ENCODE measurements at places on chromosomes 4 and X. TPM values are rescaled to one million over a fixed set of nuclear protein-coding genes. Genes with fewer than 3 reads are reported as not detected.

TECRL gene
- total RNA-seq: not detected

UGT2B11 gene
- not detected for total RNA-seq

PPEF2 gene
- 0.11 TPM for total RNA-seq

SLC26A1 gene
- total RNA-seq: not detected

POU4F2 gene
- not detected for total RNA-seq

NLGN4X gene
- not detected for total RNA-seq

ATP1B4 gene
- not detected for total RNA-seq

GRCh38 chr4:111678908-111679307, 466.3 kb upstream of the FAM241A start:
- H3K4me3 ChIP-seq: no peak overlapping the region
- no peaks in the 10 kb centered on the region for H3K27me3 ChIP-seq
- no peaks in the 10 kb centered on the region for H3K4me1 ChIP-seq
- DNase-seq: no peak
- H3K36me3 ChIP-seq: no peaks in the 10 kb centered on the region

GRCh38 chr4:7630568-7631287, 196.0 kb upstream of the PSAPL1 start:
- DNase-seq: no peak
- H3K27me3 ChIP-seq: no peaks in the 10 kb centered on the region
- H3K27ac ChIP-seq: no peak overlapping the region
- H3K4me3 ChIP-seq: no peak overlapping the region
- H3K4me1 ChIP-seq: no peaks in the 10 kb centered on the region
- no peaks in the 10 kb centered on the region for H3K36me3 ChIP-seq

- H3K36me3 ChIP-seq: peaks cover 18% of the 10 kb centered on the region
- H3K27ac ChIP-seq: no peak overlapping the region
- no peak overlapping the region for H3K4me3 ChIP-seq
- DNase-seq: no peak
- no peaks in the 10 kb centered on the region for H3K4me1 ChIP-seq
- no peaks in the 10 kb centered on the region for H3K27me3 ChIP-seq
Observed at GRCh38 chr4:176350671-176351070, 30.9 kb downstream of the SPCS3 start.

DNA sequence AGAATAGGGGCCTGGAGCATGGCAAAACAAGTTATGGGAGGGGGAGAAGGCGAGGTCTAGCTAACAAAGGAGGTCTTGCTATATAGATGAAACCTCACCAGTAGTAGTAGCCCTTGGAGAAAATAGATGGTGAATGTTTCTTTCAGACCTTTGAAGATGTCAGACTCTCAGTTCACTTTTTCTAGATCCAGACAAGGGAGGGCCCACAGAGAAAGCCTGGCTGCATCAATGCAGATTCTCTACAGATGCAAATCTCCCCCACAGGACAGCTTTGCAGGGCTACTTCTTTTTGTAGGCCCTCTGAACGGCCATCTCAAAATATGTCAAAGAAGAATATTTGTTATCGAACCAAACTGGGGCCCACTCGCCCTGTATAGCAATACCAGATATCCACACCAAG, 159.7 kb downstream of the ANK2 start:
- no peaks in the 10 kb centered on the region for H3K27me3 ChIP-seq
- H3K4me1 ChIP-seq: no peaks in the 10 kb centered on the region
- H3K4me3 ChIP-seq: no peak overlapping the region

DNA sequence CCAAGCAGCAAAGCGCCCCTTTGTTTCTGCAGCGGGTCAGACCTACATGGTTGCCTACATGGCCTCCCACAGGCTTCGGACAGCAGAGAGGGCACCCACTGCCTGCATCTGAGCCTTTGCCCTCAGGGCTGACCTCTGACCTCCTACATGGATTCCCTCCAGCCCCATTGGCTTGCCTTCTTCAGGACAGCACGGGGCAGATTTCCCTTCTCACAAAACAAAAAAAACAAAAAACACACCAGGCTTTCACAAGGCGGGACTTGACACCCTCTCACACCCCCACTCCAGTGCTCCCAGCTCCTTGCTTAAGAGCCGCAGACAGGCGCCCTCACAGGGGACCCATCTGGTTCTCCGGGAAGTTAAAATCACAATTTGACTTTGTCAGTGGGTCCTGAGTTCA, 32.9 kb downstream of the ZFYVE28 start:
- peaks cover 13% of the 10 kb centered on the region for H3K4me1 ChIP-seq
- no peak overlapping the region for H3K4me3 ChIP-seq
- H3K27ac ChIP-seq: no peak overlapping the region
- H3K36me3 ChIP-seq: no peaks in the 10 kb centered on the region

DNA sequence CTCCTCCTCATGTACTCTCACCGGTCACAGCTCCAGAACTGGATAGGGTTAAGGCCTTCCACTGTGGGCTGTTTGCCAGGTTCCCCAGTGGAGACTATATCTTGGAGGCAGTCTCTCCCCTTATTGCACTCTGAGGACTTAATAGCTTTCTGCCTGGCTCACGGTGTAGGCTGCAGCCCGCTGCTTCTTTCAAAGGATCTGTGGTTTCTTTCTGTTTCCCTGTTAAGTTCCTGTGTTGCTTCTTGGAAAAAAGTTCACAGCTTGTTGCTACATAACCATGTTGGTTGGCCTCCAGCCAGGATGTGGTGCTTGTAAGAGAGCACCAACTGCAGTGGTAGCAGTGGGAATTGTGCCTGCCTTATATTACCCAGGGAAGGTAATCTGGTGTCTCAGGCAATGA, 24.9 kb upstream of the ZDHHC15 start:
- no peak overlapping the region for H3K4me3 ChIP-seq
- H3K27ac ChIP-seq: no peak overlapping the region
- H3K27me3 ChIP-seq: no peaks in the 10 kb centered on the region
- no peaks in the 10 kb centered on the region for H3K36me3 ChIP-seq
- DNase-seq: no peak
- peaks cover 1% of the 10 kb centered on the region for H3K4me1 ChIP-seq

DNA sequence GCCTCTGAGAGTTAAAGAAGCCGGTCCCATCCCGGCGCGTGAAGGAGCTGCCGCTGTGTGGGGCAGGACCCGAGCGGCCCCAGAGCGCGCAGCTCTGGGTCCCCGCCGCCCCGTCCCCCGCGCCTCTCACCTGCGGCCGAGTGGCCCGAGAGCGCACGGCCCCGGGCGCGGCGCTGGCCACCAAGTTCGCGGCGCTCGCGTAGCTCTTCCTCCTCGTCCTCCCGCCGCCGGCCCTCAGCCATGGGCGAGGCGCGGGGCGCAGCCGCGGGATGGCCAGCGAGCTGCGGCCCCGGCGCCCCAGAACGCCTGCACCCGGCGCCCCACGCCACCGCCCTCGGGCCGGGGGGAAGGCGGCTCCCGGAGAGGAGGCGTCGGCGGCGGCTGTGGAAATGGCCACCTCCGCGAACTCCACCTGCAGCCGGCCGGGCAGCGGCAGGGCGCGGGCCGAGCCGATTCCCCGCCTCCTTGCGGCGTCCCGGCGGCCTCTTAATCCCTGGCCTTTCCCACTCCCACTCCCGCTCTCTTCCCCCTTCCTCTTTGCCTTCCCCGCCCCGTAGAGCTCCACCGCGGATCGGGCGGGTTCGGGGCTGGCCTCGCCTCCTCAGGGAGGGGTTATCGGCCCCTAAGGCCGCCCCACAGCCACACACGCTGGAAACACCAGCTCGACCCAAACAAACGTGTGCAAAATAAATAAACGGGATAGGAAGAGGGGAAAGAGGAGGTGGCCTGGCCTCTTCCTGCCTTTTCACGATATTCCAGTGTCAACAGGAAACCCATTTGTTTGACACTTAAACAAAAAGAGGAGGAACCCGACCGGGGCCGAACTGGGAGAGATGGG, at the start of gene SH3D19:
Gene SH3D19, minus strand, starts transcription at position 495 of the 838 bp plus-strand sequence. Its CDS starts 253 bp downstream, at position 242.
- H3K27me3 ChIP-seq: peaks cover 46% of the 10 kb centered on the region
- no peak for DNase-seq
- peaks cover 5% of the 10 kb centered on the region for H3K4me1 ChIP-seq
- H3K36me3 ChIP-seq: peaks cover 3% of the 10 kb centered on the region
- no peak within 1 kb of the TSS for H3K27ac ChIP-seq
- peak within 1 kb of the TSS; percentile 56 for H3K4me3 ChIP-seq

DNA sequence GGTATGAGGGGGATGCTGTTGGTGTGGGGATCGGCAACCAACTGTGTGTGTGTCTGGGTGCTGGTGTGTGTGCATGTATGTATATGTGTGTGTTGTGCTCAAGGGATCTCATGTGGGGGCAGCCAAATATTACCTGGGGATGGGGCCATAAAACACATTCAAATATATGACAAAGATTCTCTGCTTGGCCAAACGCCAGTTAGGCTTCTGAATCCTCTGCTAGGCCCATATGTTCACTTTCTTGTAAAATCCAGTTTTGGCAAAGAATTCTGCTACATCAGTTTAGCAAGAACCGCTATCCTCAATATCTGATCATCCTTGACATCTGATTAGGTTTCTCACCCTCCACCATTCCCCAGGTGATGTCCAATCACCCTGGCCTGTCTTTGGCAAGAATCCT, 106.6 kb downstream of the RASL11B start:
- no peak overlapping the region for H3K27ac ChIP-seq
- H3K36me3 ChIP-seq: peaks cover 24% of the 10 kb centered on the region
- DNase-seq: no peak

- no peaks in the 10 kb centered on the region for H3K27me3 ChIP-seq
- H3K27ac ChIP-seq: peak overlapping the region; percentile 74
- no peak for DNase-seq
- peaks cover 22% of the 10 kb centered on the region for H3K4me1 ChIP-seq
- peak overlapping the region; percentile 67 for H3K4me3 ChIP-seq
- H3K36me3 ChIP-seq: peaks cover 4% of the 10 kb centered on the region
Observed at GRCh38 chrX:40167850-40168479, 70.2 kb upstream of the BCOR start.

DNA sequence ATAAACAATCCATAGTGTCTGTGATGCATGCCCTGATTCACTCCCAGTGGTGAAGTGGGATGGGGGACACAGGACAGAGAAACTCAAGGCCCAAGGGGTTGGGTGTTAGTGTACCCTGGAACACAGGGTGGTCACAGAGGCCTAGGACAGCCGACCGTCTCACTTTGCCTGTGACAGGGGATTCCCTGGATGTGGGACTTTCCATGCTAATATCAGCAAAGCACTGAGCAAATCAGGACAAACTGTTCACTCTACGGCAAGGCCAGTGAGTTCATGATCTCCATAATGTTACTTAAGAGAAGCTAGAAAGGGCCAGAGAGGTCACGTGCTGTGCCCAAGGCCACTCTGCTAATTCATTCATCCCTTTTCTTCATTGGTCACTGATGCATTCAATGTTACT, 158.7 kb upstream of the RBPJ start:
- no peak overlapping the region for H3K4me3 ChIP-seq
- DNase-seq: no peak
- H3K27ac ChIP-seq: no peak overlapping the region
- no peaks in the 10 kb centered on the region for H3K27me3 ChIP-seq
- peaks cover 4% of the 10 kb centered on the region for H3K36me3 ChIP-seq

GRCh38 chrX:68920561-68920960, 91.7 kb downstream of the EFNB1 start:
- H3K4me3 ChIP-seq: no peak overlapping the region
- no peak overlapping the region for H3K27ac ChIP-seq
- no peak for DNase-seq
- H3K4me1 ChIP-seq: no peaks in the 10 kb centered on the region
- no peaks in the 10 kb centered on the region for H3K36me3 ChIP-seq

GRCh38 chr4:166838975-166839614, 395.2 kb downstream of the SPOCK3 start:
- H3K4me3 ChIP-seq: no peak overlapping the region
- no peaks in the 10 kb centered on the region for H3K27me3 ChIP-seq
- no peak for DNase-seq
- no peaks in the 10 kb centered on the region for H3K36me3 ChIP-seq
- H3K27ac ChIP-seq: no peak overlapping the region

- no peak overlapping the region for H3K27ac ChIP-seq
- H3K36me3 ChIP-seq: no peaks in the 10 kb centered on the region
- peaks cover 16% of the 10 kb centered on the region for H3K4me1 ChIP-seq
- H3K27me3 ChIP-seq: no peaks in the 10 kb centered on the region
- H3K4me3 ChIP-seq: no peak overlapping the region
Observed at GRCh38 chr4:139223682-139224317, 46.8 kb upstream of the ELF2 start.

DNA sequence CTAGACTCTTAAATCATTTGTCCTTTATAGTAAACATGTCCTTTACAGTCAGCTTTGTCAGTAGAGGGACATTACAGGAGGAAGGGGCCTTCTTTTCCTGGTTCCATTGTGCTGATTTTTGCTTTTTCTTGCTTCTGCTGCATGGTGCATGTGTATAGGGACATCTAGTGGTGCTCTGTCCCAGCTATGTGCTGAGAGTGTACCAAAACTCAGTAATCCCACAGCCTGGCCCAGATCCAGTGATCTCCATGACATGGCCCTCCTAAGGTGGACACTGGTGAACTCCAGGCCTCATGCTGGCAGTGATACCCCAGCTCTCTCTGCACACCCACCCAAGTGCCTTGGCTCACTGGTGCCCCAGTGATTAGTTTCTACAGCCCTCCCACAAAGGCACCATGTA, 45.2 kb downstream of the MAGEB17 start:
- H3K27ac ChIP-seq: no peak overlapping the region
- H3K27me3 ChIP-seq: no peaks in the 10 kb centered on the region
- no peaks in the 10 kb centered on the region for H3K4me1 ChIP-seq
- no peaks in the 10 kb centered on the region for H3K36me3 ChIP-seq

GRCh38 chr4:138097912-138098600, 144.1 kb downstream of the SLC7A11 start:
- H3K27me3 ChIP-seq: no peaks in the 10 kb centered on the region
- no peaks in the 10 kb centered on the region for H3K36me3 ChIP-seq
- no peaks in the 10 kb centered on the region for H3K4me1 ChIP-seq
- no peak overlapping the region for H3K27ac ChIP-seq
- no peak for DNase-seq
- no peak overlapping the region for H3K4me3 ChIP-seq

GRCh38 chr4:2074588-2074987, 15.5 kb downstream of the NAT8L start:
- DNase-seq: no peak
- no peaks in the 10 kb centered on the region for H3K36me3 ChIP-seq
- no peak overlapping the region for H3K27ac ChIP-seq
- H3K4me3 ChIP-seq: no peak overlapping the region
- no peaks in the 10 kb centered on the region for H3K27me3 ChIP-seq

GRCh38 chr4:89284828-89285227, 22.8 kb downstream of the GPRIN3 start:
- peak overlapping the region; percentile 88 for H3K27ac ChIP-seq
- H3K27me3 ChIP-seq: no peaks in the 10 kb centered on the region
- H3K36me3 ChIP-seq: peaks cover 15% of the 10 kb centered on the region
- peaks cover 84% of the 10 kb centered on the region for H3K4me1 ChIP-seq
- peak overlapping the region; percentile 36 for H3K4me3 ChIP-seq

DNA sequence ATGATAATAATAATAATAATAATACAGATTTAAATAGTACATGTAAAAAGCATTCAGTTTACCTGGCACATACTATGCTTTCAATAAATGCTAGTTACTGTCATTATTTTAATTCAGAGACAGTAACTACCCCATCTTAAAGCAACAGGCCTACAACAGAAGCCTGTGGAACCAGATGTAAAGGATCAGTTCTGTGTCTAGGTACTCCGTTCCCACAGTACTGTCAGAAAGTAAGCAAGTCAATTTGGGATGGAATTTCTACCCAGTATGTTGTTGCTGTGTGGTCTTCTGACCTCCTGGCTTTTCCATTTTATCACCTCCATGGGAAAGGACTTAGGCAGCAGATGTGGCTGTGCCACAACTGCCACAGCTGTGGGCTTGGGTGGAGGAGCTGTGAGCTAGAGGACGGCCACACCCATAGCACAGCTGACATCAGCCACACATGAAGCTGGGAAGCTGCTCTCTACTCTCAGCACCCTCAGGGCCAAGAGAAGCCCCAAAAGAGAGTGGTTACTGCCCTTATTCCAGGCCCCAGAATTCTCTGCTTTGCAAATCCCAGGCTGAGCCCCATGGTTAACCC, 102.8 kb downstream of the CBR4 start:
- H3K27me3 ChIP-seq: no peaks in the 10 kb centered on the region
- no peak overlapping the region for H3K4me3 ChIP-seq
- no peak for DNase-seq
- H3K27ac ChIP-seq: no peak overlapping the region
- no peaks in the 10 kb centered on the region for H3K36me3 ChIP-seq

All from activated CD8-positive, alpha-beta T cell treated with anti-CD3 and anti-CD28 coated beads for 36 hours (primary cell).